Naive B cell (primary cell): ENCODE measurements at places on chromosomes 11 and 22. TPM values are rescaled to one million over a fixed set of nuclear protein-coding genes. Genes with fewer than 3 reads are reported as not detected.

- DNase-seq, result no peak
Measured at GRCh38 chr11:134666273-134667174, 254.5 kb upstream of the B3GAT1 start.

DNA sequence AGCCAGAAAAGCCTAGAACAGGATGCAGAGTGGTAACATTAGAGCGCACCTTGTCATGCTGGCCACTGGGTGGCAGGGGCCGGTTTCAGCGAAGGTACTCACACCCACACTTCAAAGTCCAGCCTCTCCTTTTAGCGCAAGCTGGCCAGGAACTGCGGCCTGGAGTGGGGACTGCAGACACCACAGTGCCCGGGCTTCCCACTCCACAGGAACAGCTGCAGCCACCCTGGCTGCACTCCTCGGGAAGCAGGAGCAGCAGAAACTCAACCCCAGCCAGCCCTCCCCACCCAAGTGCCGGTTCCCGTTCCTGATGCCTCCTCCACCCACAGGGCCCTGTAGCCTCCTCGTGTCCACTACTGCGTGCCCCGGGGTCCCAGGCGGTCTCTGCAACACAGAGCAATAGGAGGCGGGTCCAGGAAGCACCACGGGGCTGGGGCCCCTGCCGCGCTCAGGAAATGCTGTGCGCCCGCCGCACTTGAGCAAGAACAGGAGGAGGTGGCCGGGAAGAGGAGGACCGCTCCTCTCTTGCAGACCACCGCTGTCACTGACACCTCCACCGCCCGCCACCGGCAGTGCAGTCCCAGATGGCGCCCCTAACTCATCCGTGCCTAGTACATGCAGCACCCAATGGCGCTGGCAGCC is 2.2 kb downstream of the RFPL2 start:
- no peak for DNase-seq

DNA sequence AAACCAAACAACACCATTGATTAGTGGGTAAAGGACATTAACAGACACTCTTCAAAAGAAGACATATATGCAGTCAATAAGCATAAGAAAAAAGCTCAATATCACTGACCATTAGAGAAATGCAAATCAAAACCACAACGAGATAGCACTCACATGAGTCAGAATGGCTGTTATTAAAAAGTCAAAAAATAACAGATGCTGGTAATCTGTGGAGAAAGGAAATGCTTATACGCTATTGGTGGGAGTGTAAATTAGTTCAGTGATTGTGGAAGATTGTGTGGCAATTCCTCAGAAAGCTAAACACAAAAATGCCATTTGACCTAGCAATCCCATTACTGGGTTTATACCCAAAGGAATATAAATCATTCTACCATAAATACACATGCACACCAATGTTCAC is 182.6 kb downstream of the TRPC6 start:
- DNase-seq, result no peak

DNA sequence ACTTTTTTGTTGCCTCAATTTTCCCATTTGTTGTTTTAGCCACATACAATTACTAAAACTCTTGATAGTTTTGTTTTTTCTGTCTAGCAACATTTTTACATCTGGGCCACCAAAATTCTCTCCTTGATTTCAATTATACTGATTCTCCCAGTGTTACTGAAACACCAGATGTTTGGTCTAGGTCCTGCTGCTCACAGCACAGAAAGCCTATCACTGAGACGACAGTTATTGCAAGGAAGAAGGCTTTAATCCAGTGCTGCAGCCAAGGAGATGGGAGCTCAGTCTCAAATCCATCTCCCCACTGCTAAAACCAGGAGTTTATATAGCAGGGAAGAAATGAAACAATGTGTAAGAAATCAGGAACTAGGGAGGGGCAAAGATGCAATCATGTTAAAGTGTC is 837.7 kb upstream of the CNTN5 start:
- DNase-seq, result no peak

DNA sequence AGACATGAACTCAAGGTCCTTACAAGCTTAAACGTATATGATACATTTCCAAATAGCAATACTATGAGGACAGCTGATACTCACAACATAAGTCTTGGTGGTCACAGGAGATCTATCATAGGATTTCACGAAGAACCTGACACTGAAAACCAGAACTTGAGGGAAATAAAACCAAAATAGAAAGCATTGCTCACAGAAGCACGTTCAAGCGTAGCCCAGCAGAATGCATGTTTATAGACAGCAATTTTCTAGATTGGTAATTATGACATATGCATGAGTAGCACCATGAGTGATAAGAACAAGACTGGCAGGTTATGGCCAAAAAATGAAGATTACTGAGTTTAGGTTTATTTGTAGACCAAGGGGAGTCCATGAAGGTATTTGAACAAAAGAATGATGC is 243.5 kb downstream of the ETS1 start:
- DNase-seq, result peak; percentile 25

- no peak for DNase-seq
Measured at GRCh38 chr11:197741-198235, 4.9 kb downstream of the SCGB1C1 start.

Gene OR52N4
- 0.49 TPM for polyA plus RNA-seq

DNA sequence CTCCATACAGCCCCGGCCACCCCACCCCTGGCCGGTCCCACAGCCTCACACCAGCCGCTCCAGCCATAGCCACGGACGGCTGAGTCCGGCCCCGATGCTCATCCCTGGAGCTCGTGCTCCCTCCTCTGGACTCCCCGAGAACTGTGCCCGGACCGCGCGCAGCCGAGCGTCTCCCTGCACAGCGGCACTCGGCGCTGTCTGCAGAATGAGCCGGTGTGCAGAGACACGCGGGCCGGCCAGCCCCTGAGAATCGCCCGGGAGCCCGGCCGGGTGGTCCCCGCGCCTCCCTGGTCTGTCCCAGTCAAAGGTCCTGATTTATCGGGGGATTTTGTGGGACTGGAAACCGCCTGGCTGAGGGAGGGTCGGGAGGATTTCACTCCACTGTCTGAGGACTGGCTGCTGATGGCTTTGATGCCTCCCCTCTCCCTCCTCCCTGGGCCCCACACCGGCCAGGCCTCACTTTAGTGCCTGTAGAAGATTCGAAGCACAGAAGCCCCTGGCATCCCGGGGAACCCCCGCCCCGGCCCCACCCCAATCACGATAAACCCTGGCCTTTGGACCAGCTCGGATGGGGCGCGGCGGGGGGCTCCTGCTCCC is 102.7 kb downstream of the BRD1 start:
- peak; percentile 27 for DNase-seq

GRCh38 chr11:122229078-122229477 is 113.1 kb upstream of the BLID start:
- DNase-seq, result no peak
